HFFc6 (cell line): ENCODE measurements at places on chromosomes 5 and 9. TPM values are rescaled to one million over a fixed set of nuclear protein-coding genes. Genes with fewer than 3 reads are reported as not detected.

The IFNA21 gene
- total RNA-seq = not detected in 3 replicates

The SNX2 gene
- 43.4 to 47.7 TPM (median 46.0 TPM) in 3 replicates for total RNA-seq

The ZNF883 gene
- 3.6 to 6.0 TPM (median 4.9 TPM) in 3 replicates for total RNA-seq

The IFNA13 gene
- not detected in 3 replicates for total RNA-seq

GRCh38 chr5:53956632-53957031 is 353.7 kb downstream of the ARL15 start:
- no peak for DNase-seq

- no peak for DNase-seq
These were observed 170.0 kb downstream of the AUH start for GRCh38 chr9:91191411-91192380.

DNA sequence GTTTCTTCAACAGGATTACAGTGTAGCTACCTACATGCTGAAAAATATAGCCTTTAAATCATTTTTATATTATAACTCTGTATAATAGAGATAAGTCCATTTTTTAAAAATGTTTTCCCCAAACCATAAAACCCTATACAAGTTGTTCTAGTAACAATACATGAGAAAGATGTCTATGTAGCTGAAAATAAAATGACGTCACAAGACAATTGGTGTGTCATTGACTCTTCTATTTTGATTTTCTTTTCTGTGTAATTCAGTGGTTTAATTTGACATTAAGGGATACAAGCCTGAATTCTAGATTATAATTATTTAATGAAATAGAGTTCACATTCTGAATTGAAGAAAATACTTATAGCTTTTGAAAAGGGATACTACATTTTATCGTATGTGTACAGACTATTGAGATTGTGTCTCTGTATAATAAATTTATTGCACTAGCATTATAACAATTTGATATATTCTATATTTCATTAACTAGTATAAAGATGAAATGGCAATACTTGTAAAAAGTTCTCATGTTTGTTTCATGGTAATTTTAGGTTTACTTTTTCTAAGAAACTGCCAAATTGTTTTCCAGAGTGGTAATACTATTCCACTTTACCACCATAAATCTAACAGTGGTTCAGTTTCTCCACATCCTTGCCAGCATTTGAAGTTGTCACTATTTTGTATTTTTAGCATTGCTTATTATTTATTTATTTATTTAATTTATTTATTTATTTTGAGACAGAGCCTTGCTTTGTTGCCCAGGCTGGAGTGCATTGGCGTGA is 18.7 kb downstream of the ANXA1 start:
- no peak for DNase-seq

DNA sequence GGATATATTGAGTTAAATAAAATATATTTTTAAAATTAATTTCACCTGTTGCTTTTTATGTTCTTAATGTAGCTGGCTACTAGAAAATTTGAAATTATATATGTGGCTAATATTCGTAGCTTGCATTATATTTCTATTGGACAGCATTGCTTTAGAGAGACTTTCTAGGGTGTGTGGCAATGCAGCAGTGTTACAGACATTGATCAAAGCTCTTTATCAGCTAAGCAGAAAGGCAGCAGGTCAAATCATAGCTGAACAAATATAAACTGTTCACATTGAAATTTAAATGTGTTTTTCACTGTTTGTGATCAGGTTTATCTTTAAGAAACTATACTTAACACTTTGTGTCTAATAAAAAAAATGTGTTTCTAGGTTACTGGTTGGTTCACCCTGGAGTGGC is 52.6 kb downstream of the ITGA2 start:
- no peak for DNase-seq

GRCh38 chr5:157204765-157205164 is 24.1 kb downstream of the ITK start:
- no peak for DNase-seq

DNA sequence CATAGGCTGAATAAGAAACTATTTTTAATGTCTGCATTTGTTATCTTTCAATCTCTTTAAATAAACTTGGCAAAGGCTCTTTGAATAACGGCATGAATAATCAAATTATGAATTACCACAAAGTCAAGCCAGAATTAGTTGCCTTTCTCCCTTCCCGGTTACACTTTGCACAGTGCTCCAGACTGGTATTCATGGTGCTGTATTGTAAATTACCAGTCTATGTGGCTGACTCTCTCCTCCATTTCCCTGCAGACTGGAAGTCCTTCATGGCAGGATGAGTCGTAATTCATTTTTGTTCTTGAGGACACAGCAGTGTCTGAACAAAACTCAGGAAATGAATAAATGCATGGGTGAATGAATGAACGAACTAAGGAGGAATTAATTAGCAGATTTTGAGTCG is 142.9 kb downstream of the GNA14 start:
- no peak for DNase-seq

- DNase-seq = no peak
These were observed 1.4 kb downstream of the DBH start for GRCh38 chr9:133637451-133638055.

GRCh38 chr5:7779019-7780005 is 71.6 kb downstream of the CFAP90 start:
- DNase-seq = no peak

DNA sequence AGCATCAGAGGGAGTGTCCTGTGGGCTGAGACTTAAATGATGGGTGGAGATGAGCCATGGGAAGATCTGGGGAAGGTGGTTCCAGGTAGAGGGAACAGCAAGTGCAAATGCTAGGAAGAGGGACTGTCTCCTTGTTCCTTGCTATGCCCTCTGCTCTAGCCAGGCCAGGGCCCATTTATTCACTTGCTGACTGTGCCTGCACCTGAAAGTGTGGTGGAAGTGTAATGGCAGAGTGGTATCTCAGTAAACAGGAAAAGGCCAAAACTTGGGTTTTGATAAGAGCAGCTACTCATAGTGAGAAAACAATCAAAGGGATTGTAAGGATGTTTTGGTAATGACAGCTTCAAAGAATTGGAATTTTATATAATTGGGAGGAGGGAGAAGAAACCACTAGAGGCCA is 32.4 kb downstream of the TLE4 start:
- DNase-seq = no peak

GRCh38 chr5:65255294-65255693 is 226.4 kb downstream of the ADAMTS6 start:
- DNase-seq = no peak

DNA sequence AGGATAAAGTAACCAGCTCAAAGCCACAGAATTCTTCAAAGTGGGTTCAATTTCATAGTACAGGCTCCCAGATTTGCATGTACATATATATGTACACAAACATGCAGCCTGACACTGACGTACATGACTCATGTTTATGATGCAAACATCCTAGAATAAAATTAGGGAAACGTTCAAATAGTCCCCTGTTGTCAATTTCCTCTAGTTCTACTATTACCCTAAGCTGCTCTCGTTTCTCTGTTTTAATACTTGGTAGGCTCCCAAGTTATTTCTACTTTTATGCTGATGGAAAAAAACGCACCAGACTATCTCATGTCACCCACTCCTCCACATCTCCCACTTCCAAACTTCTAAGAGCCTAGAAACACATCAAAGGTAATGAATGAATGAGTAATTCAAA is 229.7 kb downstream of the EPB41L4A start:
- no peak for DNase-seq

- DNase-seq = no peak
These were observed 105.0 kb upstream of the FAM120A start for GRCh38 chr9:93346231-93347112.

DNA sequence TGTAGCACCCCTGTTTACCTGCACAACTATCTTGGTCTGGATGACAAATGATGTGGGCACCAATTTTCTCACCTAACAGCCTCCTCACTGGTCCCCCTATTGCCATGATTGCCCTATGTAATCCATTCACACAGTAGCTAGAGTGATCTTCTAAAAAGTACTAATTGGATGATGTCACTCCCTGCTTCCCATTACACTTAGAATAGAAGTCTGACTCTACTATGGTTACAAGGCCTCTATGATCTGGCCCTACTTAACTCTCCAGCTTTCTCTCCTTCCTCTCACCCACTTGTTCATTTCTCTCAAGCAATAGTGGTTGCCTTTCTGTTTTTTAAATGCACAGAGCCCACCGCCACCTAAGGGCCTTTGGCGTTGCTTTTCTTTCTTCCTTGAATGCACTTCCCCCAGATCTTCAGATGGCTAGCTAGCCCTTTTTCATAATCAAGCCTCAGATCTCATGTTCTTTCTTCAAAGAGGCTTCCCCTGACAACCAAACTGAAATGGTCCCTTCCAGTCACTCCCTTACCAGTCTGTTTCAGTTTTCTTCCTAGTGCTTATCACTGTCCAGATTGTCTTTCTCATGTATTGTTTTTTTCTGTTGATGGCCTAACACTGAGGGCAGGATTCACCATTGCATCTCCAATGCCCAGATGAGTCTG is 8.7 kb downstream of the IGIP start:
- DNase-seq = no peak
